ENCODE measurements at places on chromosomes 1 and 21.

DNA sequence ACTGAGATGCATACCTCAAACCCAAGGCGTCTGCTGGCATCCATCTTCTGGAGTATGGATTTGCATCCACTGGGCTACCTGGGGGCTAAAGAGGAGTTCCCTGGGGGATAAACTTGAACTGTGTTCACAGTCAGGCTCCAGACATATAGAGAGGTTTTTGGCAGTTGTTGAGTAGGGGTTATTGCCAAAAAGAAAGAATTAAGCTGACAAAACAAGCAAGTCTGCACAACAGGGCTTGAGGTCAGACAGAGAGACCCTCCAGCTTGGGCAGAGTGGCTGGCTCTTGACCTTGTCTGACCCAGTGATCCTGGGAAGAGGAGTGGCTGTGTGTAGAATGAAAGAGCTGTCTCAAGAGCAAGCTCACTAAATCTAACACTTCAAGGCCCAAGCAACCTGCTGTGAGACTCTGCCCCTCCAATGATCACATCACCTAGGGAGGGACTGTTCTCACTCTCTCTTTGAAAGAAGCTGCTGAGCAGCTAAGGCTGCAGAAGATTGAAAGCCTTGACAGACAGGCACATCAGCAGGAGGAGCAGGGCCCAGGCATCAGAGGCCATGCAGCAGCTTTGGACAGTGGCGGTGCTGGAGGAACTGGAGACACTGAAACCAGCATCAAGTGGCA lies 61.5 kb downstream of the SYT2 start:
- no peak for DNase-seq

- DNase-seq: no peak
These were observed 2.9 kb upstream of the FOXO6 start for GRCh38 chr1:41358131-41359021.

DNA sequence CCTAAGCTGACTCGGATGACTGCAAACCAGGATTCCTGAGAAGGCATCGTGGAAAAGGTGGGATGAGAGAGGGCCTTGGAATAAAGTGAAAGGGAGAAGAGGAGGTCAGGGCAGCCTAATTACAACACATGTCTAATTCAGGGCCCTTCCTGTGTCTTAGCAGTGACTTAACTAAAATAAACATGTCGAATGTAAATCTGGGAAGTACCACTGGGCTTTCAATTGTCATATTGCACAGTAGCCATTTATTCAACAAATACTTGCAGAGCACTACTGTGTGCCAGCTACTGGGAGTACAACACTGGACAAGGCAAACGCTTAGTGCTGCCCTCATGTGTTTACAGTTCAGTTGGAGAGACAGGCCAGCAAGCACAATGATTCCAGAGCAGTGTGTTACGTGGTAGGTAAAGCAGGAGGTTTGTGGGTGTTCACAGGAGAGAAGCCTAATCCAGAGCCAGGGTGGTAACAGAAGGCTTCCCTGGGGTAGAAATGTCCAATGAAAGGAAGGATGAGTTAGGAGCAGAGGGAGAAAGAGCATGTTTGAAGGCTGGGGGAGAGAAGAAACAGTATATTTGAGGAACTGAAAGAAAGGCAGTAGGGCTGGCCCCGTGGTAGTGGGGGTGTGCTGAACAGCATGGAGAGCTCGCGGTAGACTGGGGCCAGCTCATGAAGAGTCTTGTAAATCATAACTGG lies 38.0 kb upstream of the RASAL2 start:
- no peak for DNase-seq

DNA sequence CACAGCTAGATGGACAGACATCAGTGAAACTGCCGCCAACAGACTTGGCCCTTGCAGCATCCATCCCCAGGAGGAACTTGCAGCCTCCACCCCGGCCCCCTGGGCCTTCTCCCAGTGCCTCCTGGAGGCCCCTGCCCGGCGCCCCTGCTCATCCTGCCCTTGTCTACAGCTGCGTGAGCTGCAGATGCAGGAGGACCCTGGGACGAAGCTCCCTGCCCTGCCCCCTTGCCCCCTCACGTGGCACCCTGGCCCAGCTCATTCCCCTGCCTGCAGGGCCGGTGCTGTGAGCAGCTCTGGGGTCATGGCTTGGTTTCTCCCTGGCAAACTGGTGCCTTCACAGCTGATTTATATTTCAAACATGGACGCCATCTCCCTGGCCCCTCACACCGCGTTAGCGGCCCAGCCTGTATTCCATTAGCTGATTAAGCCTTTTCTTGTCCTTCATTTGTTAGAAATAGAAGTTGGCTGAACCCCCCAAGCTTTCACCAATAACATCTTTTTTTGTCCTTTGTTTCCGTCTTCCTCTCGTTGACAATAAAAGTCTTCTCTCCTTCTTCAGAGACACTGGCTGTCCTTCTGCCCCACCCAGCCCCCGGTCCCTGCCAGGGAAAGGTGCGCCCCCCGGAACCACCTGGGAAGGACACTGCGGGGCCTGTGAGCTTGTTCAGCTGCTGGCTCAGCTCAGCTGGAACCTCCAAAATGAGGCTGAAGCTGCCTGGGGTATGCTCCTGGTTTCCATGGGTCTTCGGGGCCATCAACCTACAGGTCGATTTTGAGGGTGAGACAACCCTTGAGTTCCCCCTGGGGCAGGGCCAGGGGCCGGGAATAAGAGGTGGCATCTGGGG lies 34.0 kb upstream of the SLC19A1 start:
- DNase-seq: no peak

GRCh38 chr1:232628335-232629249 lies 1.3 kb downstream of the SIPA1L2 start:
- no peak for DNase-seq

DNA sequence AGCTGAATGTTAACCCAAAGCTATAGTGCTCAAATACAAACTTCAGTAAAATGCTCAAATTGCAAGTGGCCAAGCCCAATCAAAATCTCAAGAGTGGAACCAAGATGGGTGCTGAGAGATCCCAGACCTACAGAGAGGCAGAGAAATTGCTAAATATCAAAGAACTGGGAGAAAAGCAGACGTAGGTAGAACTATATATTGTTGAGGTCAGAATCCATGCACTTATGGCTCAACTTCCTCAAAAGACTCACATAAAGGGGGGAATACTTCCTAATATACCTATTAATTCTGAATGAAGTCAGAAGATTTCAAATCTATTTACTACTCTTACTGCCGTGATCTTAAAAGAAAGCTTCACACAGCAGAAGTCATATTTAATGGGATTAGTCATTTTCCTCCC lies 65.2 kb downstream of the PUM1 start:
- no peak for DNase-seq

DNA sequence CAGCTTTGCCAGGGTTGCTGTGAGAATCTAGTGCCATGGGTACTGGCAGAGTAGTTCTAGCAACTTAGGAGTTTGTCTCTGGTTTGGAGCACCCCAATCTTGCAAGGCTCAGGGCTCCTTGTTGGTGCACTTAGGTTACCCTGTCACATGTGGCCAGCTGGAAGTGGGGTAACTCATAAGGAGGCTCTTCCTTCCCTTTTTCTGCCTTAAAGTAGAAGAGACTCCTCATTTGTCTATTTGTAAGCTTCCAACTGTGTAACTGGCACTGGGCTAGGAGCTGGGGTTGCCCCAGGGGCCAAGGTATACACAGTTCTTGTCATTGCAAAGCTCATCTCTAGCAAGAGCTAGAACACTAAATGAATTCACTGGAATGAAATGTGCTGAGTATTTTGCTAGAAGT lies 10.6 kb downstream of the MROH7 start:
- no peak for DNase-seq

DNA sequence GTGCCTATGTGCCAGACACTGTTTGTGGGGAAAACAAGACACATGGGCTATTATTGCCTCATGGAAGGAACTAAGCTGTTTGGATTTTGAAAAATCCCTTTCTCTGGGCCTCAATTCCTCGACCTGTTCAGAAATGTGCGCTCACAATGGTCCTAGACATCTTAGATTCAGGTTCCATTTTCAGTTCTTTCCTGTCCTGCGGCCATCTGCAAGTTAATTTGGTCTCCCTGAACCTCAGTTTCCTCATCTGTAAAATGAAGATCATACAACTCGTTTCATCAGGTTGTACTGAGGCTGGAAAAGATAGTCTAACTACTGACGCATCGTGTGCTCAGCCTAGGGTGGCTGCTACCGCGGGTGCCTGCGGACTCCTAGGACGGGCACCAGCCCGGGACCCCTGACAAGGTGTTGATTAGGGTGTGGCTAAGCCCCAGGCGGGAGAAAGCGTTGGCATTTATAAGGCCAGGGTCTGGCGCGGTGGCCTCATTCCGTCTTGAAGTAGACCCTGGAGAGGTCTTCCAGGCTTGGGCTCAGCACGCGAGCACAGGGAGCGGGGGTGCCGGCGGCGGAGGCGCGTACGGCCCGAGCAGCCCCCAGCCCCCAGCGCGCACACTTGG lies 493 bp upstream of the ELOA start:
- no peak for DNase-seq

DNA sequence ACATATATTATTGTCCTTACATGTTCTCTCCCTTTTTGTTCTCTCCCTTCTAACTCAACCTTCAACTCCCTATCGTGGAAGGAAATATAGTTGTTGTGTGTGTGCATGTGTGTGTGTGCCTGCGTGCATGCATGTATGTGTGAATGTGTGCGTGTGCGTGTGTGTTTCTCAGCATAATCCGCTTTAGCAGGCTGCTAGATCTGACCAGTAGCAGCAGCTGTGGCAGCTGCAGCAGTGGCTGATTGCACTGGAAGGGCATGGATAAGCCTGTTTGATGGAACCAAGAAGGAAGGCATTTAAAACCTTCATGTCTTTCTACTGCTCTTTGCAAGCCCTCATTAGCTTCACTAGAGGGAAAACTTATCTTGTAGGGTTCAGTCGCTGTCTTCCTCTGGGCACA lies 65.6 kb upstream of the IRF2BP2 start:
- DNase-seq: no peak

DNA sequence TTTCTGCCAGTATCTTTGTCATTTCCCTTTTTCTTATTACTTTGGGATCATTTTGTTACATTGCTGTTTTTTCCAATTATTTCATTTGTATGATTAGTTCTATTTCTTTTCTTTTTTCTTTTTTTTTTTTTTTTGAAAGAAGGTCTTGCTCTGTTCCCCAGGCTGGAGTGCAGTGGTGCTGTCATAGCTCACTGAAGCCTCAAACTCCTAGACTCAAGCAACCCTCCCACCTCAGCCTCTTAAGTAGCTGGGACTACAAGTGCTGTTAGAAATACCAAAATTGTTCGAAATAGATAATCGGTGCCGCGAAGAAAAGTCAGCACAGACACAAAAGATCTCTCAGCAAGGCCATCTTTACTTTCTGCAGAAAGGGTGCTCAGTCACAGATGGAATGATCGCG lies 26.6 kb upstream of the COL6A1 start:
- DNase-seq: no peak

- no peak for DNase-seq
These were observed 47.5 kb downstream of the ROR1 start for GRCh38 chr1:63821091-63822005.

DNA sequence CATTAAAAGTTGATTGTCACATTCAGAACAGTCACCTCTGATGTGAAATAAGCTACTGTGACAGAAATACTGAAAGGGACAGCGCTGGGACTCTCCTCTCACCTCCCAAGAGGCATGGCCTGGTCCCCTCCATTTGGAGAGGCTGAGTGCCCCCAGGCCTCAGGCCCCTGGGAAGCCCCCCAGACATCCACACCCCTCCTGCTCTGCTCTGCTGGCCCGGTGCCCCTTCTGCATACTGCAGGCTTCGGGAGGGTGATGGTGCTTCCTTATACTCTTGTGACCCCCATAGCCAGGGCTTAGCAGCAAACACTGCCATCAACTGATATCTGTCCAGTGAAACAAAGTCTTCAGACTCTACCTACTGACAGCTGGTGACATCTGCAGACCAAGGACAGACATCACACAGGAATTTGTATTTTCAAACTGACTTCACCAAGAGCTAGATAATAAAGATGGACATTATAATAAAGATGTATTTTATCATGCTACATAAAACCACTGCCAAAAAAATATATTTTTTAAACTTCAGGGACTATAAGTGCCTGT lies 36.9 kb downstream of the C2CD2 start:
- DNase-seq: no peak

- DNase-seq: no peak
These were observed 5.9 kb downstream of the SLAMF7 start for GRCh38 chr1:160744852-160745520.

GRCh38 chr1:157723157-157723556 lies 22.6 kb upstream of the FCRL3 start:
- DNase-seq: no peak

DNA sequence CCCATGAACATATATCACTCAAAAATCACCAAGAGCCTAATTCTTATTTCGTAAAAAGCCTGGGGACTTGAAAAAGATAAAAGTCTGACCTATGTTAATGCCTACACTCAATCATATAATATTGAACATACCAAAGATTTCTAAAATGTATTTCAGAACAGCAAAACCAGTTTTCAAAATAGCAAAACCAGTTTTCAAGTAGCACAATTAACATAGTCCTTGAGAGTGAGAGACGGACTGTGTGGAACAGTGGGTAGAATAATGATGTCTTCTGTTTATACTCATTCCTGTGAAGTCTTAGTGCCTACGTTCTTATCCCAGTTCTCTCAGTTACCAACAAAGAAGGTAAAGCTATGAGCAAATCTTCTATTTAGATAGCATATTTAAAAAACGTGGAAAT lies 22.3 kb upstream of the RGS2 start:
- DNase-seq: no peak

GRCh38 chr1:115862403-115862802 lies 21.5 kb upstream of the NHLH2 start:
- DNase-seq: no peak

DNA sequence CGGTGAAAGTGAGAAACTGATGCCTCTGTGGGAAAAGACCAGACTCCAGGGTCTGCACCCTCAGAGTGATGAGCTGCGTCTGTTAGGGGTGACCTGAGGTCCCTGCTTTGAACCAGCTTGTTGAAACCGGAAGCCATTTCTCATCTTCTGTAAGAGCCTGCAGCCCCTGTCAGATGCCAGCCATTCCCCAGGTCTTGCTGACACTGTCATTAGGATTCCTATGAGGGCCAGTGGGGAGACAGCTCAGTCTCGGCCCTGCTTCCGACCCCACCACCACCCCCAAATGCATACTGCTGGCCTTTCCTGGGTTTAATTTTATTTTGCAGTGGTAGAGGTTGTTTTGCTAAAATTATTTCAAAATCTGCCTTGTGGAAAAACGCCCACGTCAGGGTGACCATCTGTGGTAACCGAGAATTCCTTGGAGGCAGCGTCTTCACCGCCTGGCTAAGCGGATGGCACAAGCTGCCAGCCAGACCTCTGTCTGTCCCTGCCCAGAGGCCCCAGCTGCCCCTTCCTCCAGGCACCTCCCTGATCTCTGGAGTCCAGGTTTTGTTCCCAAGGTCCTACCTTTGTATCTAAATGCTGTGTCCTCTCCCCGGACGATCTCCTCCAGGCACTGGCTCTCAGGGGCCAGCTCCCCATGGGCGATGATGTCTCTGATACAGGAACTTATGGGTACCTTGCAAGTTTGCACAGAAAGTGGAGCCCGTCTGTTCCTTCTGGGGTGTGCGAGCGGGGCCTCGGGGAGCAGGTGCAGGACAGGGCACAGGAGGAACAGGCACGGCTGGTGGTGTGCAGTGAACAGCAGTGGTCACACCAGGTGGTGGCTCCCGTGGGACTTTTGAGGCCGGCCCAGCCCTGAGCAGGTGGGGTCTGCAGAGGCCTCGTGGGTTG lies 49.9 kb downstream of the PRKCZ start:
- DNase-seq: no peak

GRCh38 chr1:85085417-85085816 lies 37.1 kb upstream of the MCOLN3 start:
- DNase-seq: no peak

Measured in epithelial cell of proximal tubule (primary cell).